ENCODE measurements at places on chromosomes 4 and X. TPM values are rescaled to one million over a fixed set of nuclear protein-coding genes. Genes with fewer than 3 reads are reported as not detected.

- no peak for DNase-seq
Observed at GRCh38 chr4:154960476-154960875, 179.4 kb downstream of the RBM46 start.

EVC2 gene
- total RNA-seq, result 0.22 TPM

NPY5R gene
- not detected for total RNA-seq

DNA sequence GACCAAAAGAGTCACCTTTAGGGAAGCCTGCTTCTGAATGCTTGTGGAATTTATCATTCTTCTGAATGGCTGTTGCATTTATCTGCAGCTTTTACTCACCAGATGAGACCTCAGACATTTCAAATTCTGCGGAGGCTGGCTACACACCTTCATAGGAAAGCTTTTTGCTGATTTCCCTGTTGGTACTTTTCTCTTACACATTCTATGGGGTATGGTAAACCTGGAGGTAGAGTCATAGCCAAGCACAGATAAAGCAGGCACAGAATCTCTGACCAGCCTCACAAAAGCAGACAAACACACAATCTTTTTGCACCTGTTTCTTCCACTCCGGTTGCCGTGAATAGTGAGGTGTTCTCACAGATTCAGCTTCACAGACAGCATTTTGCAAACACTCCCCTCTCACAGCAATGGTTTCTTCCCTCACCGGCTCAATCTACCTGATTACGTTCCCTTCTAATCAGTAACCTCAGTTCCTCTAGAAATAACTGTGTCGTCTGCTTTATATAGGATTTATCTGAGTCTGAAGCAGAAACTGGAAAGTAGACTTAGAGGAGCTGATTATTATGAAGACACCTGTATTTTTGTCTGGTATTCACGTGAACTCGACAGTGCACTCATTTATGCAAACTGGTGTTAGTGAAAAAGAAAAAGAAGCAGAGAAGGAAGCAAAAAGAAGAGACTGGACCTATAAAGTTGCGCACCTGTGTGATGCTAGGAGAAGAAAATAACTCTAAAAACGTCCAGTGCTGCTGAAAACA, 83.1 kb downstream of the DMD start:
- no peak for DNase-seq

DNA sequence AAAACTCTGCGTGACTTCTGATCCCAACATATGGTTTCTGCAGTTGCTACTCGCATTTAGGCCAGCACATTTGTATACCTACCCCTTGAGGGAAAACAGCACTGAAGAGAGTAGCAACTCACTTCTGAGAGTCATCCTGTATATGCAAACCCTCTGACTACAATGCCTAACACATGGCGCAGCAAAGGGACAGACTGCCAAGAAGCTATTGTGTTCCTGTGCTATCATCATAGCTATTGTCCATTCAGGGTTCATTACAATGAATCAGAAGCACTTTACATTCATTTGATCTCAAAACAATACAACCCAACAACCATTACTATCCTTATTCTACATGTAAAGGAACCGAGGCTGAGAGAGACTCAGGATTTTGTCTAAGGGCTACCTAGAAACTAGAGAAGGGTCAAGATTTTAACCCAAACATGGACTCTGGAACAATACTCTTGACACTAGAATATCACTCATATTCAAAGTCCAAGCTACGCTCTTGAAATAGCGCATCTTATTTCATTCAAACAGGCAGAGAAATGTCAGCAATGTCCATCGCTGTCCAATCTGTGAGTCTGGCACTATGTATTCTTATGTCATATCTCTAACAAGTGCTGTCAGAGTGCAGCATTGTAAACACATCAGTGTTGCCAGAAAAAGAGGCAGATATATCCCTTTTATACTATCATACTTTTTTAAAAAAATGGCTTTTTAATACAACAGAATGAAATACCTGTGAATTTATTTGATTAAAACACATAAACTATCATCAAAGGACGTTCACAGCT, 173.6 kb downstream of the CORIN start:
- DNase-seq, result no peak

HS3ST1 gene
- 0.95 TPM for total RNA-seq

GRCh38 chrX:118884552-118885138, 61.0 kb downstream of the ZCCHC12 start:
- DNase-seq, result no peak

DNA sequence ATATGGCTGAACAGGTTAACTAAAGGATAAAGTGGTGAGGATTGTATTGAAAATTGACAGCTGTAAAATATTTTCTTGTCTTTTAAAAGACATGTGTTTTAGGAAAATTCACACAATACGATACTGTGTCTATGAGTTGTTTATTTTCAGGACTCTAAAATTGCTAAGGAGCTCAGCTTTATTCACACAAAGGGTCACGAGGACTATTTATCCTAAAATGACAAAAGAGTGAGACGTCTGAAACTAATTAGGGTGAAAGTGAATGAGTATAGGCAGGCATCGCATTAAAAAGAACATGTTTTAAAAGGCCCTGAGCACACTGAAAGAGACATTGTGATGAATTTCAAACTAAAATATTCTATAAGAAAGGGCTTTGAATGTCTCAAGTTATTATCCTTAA, 304.7 kb downstream of the SH2D1A start:
- DNase-seq, result no peak

ETDA gene
- total RNA-seq, result not detected

POLN gene
- total RNA-seq, result 5.4 TPM
